ENCODE measurements at places on chromosomes 1 and 21.

GRCh38 chr1:42424201-42424600 is 31.6 kb downstream of the ZMYND12 start:
- DNase-seq: no peak

GRCh38 chr1:115660151-115660550 is 18.4 kb downstream of the VANGL1 start:
- no peak for DNase-seq

DNA sequence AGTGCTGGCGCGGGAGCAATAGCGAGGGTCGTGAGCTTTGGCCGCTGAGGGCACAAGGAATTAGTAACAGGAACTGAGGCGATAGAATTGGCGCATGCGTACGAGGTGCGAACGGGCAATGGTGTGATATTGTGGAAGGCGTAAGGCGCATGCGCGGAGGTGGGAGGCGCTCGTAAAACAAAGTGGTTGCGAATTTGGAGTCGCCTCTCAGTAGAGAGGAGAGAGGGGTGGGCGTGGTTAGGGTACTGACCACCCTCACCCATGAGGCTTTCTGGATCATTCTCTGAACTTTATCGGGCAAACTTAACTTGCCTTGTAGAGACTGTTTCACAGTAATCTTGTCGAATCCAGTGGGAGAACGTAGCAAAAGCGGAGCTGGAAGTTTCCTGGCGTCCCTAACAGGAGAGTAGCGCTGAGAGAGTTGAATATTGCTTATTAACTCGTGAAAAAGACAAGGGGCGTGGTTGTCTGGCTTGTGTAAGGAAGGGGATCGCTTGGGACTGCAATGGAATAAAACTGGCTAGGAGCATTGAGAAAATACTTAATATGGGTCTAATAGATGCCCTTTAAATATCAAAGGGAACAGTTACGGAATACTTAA is 427 bp downstream of the CKS1B start:
- DNase-seq: peak; percentile 89

DNA sequence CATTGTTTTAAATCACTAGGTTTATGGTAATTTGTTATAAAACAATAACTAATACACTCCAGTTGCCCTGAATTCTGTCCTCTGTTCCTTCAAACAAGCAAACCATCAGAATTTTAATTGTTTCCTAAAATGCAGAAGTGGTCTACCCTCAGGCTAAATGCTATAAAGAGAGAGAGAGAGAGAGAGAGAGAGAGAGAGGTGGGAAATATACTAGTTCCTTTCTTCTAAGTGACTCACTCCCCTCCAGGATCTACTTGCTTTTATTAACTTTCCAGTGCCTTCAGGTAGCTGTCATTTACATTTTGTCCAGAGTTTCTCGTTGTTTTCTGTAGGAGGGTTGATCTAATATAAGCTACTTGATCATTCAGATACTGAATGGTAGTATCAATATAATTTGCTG is 26.4 kb downstream of the LRRC53 start:
- no peak for DNase-seq

DNA sequence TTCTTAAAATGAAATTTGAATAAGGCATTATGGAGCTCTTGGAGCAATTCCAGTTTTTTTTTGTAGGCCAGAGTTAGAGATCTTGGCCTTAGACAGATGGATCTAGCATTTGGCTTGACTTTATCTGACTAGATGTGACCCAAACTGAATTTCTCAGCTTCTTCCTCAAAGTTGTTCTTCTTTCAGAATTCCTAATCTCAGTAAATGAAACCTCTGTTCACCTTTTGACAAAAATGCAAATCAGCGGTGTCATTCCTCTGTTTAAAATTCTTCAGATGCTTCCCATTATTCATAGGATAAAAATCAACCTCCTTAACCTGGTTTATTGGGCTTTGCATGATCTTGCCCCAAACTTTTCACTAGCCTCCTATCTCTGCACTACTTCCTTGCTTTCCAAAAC is 177.6 kb downstream of the RASAL2 start:
- no peak for DNase-seq

- DNase-seq: peak; percentile 58
Observed at GRCh38 chr1:151619489-151620093, 7.7 kb downstream of the SNX27 start.

DNA sequence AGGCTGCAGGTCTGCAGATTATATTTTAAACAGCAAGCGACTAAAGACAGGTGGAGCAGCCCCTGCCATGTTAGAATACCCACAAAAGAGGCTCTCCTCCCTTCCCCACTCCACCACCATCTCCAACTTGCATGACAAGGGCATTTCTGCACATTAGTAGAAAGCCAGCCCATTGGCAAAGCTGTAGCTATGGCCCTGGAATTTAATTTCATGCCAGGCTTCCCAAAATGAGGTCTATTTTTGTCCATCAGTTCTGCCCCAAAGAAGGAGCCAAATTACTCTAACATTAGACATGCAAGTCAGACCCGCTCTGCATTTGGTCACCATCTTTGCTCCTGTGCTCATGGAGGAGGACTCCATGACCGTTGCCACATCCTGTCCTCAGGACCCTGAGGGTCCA is 115.2 kb downstream of the LAMC2 start:
- no peak for DNase-seq

DNA sequence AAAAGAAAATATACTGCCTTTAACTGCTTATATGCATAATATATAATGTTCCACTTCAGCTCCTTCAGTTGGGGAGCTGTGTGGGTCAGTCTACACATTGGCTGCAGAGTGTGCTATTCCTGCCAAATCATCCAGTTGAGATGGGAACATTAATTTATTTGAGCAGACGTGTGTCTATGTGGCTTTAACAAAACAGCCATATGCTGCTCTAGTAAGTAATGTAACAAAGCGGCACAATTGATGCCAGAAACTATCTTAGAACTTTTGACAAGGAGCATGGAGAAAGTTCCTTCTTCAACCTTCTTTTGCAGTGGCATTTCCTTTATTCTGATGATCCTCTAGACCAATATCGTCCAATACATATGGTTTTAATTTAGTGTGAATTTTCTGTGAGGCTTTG is 285.9 kb upstream of the C1orf87 start:
- no peak for DNase-seq

- no peak for DNase-seq
Observed at GRCh38 chr1:231810415-231810814, 183.8 kb downstream of the DISC1 start.

DNA sequence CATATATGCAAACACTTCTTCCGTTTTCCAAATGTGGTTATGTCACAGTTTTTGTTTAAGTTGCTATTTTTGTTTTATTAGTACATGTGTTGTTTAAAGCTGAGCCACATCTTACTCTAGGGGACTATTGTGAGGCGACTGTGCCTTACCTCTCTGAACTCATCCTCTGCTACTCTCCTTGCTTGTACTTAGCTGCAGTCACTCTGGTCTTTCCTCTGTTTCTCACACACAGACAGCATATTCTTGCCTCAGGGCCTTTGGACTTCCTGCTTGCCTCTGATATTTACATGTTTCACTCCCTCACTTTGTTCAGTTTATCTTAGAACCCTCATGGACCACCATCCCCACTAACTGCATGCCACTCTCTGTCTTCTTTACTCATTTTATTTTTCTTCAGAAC is 101.1 kb downstream of the MACF1 start:
- no peak for DNase-seq

DNA sequence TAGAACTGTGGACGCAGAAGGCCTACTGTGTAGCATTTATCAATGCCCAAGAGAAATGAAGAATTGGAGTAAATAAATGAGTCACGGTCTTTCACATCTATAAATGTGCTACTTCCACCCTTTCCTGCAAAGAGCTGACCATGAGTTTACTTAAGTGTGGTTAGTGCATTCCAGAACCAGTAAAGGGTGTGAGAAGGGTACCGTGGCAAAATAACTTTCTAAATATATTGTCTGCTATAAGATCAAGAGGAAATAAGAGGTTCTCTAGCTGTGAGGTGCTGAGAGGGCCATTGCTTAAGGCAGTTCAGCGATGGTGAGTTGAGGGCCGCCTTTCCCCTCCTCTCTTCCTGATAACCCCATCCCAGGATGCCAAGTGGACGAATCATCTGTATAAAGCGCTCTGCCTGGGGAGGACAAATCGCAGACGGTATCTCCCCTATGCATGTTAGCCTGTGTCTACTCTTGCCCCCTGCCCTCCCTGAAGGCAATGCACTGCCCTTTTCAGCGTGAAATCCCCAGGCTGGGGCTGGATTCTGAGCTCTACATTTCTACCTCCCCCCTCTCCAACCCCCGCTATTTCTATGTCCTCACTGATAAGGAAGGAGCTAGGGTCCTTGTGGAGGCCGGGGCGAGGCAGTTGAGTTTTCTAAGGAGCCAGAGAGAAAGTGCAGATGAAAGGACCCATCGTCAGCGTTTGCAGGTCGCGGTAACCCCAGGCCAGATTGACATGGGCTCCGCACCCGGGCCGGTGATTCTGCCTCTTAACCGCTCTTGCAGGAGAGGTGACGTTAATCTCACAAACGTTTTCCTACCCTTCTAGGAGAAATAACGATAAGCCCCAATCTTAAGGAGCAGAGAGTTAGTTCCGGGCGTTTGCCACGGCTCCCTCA is 1.5 kb upstream of the NCAM2 start:
- DNase-seq: no peak

GRCh38 chr1:156642265-156643048 is 540 bp downstream of the BCAN start:
- no peak for DNase-seq

GRCh38 chr21:36518883-36519492 is 39.1 kb upstream of the CLDN14 start:
- no peak for DNase-seq

DNA sequence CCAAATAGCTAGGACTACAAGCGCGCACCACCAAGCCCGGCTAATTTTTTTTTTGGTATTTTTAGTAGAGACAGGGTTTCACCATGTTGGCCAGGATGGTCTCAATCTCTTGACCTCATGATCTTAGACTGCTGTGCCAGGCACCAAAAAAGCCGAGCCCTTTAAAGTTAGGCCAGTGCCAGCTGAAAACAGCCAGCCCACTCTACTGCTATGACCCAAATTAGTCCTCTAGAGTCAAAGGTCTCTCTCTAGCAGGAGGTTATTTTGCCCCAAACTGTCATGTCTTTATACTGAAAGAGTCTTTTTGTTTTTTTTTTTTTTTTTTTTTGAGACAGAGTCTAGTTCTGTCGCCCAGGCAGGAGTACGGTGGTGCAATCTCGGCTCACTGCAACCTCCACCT is 9.7 kb upstream of the HHIPL2 start:
- no peak for DNase-seq

GRCh38 chr1:15005116-15005515 is 148.4 kb upstream of the TMEM51 start:
- DNase-seq: no peak

GRCh38 chr1:210129092-210129491 is 103.5 kb upstream of the SERTAD4 start:
- no peak for DNase-seq

- DNase-seq: no peak
Observed at GRCh38 chr1:208059409-208060001, 148.6 kb upstream of the CD34 start.

- no peak for DNase-seq
Observed at GRCh38 chr1:77355010-77355409, 73.2 kb downstream of the AK5 start.

DNA sequence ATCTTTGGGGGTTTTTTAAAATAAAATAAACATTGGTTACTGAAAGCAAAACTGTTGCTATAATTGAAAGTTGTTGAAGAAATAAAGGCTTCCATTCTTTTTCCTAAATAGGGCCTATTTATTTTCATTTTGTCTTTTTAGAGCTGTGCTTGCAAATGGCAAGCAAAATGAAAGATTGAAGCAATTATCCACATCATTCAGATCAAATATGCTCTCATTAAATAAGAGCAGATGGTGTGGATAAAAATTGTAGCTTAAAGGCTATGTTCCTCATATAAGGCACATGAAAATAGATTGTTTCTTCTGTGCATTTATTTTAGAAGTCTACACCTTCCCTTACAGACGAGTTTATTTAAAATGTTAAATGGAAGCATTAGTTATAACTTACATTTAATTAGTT is 1317.7 kb downstream of the MRPL39 start:
- DNase-seq: no peak

DNA sequence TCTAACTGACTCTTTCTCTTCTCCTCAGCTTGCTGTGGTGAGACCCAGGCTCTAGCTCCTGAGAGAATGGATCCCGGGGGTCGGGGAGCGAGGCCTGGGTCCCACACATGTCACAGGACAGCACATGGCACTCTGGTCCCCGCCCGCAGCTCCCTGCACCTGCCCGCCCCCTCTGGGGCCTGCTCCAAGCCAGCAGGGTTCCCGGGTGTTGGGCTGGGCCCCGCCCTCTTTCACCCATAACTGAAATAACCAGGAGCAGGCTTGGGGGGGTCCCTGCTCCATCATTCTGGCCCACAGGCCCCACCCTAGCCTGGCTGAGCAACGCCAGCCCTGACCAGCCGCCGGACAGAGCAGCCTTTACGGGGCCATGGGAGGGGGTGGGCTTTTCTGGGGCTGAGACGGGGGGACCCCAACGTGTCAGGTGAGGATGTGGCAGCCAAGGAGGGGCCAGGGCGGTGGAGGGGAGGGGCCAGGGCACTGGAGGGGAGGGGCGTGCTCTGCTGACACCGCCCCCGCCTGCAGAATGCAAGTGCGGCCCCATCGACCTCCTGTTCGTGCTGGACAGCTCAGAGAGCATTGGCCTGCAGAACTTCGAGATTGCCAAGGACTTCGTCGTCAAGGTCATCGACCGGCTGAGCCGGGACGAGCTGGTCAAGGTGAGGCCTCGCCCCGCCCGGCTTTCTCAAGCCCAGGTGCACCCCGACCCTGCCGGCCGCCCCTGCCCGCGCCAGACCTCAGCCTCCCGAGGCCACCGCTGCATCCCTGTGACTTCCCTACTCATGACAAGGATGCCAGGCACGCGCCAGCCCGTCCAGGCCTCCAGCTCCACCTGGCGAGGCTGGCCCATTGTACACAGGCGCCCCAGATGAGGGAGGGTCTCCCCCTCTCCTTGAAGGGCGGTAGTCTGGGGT is 19.4 kb downstream of the COL6A1 start:
- DNase-seq: no peak

- DNase-seq: no peak
Observed at GRCh38 chr1:182303778-182304177, 87.8 kb downstream of the GLUL start.

DNA sequence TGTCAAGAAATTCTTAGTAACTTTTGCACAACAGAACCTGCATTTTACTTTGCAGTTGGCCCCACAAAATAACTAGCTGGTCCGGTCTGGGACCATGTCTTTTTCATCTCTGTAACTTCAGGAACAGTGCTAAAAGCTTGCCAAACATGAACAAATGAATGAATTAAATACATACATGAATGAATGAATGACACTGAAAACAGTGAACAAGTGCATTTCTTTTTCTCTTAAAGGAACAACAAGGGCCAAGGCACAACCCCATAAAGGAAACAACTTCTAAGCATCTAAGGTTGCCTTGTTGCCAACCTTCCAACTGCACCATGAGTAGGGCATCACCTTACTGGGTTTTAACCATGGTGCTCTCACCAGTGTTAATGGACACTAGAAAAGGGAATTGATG is 534.4 kb upstream of the PKN2 start:
- no peak for DNase-seq

Measured in PC-9 (cell line).